ENCODE measurements at places on chromosomes 6 and 20.

GRCh38 chr20:58433029-58433647 lies 44.1 kb downstream of the VAPB start:
- no peak for DNase-seq

DNA sequence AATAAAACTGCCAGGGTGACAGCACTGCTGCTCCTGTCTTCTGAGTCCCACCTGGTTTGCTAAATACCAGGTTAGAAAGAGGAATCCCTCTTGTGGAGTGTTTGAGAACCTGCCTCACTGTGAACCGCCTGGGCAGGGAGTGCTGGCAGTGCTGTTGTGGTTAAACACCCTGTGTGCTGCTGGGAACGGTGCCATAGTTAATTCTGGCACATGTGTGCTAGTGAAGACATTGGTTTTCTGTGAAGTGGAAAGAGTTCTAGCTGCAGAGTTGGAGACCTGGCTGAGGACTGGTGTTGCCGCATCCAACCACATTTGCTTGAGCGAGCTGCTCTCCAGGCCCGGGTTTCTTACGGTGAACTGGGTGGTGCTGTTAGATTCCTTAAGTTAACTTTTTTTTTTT lies 72.7 kb downstream of the IGF2R start:
- no peak for DNase-seq

GRCh38 chr20:32521780-32522525 lies 63.2 kb downstream of the NOL4L start:
- DNase-seq = peak; percentile 90

DNA sequence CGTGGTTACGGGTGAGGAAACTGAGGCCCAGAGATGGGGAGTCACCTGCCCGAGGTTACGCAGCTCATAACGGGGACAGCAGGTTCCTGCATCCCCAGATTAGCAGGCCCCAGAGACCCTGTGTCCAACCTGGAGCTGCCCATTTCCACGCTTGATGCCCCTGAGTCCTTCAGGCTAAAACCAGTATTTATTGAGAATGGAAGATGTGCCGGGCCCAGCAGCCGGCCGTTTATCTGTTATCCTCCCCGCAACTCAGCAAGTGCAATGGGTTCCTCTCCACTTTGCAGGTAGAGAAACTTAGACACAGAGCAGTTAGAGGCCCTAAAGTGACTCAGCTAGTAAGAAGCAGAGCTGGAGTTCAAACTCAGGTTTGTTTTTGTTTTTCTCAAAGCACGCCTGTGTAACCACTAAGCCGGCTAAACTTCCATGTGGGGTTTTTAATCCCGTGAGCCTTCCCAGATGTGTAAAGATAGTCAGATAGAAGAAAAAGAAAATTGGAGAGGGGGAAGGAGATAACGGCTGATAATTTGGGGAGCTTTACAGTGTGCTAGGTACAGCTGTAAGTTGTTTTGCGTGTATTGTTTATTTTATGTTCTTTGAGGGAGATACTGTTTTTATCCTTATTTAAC lies 775 bp downstream of the PFDN4 start:
- peak; percentile 77 for DNase-seq

GRCh38 chr6:1068068-1068467 lies 243.8 kb upstream of the FOXQ1 start:
- no peak for DNase-seq

All from retina (tissue), 1 donor.